Astrocyte of the hippocampus (primary cell): ENCODE measurements at places on chromosomes 5 and 9.

- peak; percentile 90 for DNase-seq
Measured at GRCh38 chr9:137070201-137070905, at the start of gene SAPCD2. TSS of gene SAPCD2 (minus strand) at chr9:137070557. CDS start at chr9:137070460, 97 bp downstream.

DNA sequence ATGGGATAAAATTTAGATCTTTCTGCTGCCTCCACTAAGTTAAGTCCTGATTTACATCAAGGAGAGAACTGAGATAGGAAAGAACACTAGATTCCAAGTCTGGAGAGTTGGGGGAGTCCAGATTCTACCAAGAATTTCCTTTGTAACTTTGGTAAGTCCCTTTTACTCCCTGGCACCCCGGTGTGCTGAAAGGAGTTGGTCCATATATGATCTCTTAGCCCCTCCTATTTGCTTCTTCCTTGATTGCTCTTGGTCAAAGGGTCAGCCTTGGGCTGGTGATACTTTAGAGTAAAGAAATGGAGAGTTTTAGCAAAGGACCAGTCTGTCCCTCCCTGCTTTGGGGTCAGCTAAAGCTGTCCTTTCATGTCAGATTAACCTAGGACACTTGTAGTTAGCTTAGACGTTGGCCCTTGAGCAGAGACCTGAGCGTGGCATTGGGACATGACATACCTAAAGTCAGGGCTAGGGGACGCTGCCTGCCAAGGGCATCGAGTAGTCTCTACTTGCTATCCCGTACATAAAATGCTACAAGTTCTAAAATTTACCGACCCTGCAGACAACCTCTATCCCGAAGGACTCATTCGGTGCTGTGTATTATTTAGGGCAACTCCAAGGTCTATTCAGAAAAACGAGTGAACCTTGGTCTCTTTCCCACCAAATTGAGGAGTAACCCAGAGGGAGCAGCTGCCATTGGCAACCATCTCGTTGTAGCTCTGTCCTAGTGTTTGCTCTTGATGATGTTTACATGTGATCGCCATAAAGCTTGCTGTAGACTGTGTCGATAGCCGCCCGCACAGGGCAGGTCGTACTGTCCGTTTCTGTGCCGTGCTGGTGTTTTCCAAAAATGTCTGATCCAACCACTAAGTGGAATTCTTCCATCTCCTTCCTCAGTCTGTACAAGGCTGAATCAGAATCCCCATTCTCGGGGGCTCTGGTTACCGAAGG, 94.4 kb downstream of the PDE6A start:
- no peak for DNase-seq

- no peak for DNase-seq
Measured at GRCh38 chr9:130590305-130590704, 10.9 kb downstream of the FUBP3 start.

DNA sequence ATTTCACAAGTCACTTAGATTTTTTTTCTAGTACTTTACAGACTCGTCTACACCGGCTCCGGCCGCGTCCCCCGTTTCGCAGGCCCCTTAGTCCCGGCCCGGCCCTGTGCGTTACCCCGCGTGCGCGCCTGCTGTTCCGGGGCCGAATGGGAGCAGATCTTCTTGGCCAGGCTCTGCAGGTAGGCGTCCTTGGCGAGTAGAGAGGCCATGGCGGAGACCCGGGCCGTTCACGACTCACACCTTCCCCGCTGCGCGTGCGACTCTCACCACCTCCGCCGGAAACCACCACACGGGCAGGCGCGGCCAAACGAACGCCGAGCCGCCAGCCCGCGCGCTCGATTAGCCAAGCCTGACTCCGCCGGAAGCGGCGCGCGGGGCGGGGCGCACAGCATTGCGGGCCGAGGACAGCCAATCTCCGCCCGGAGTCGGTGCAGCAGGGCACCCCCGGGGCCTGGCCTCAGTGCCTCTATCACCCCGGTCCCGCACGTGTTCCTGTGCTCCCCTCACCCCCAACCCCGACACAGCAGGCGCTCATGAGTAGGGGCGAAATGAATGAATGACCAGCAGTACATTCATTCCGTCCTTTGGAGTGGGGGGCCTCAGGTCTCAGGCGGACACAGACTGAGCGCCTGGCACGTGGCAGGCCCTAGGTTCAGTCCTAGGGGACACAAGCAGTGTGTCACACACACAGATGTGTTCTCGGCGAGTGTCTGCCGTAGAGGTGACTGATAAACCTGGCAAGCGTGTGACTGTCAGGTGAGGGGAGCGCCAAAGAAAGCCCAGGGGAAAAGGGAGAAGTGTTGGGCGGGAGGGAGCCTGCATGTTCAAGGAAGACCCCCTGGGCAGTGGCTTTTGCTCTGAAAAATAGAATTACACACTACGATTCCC, at the start of gene SURF6:
Gene SURF6, minus strand, starts transcription at position 265 of the 888 bp plus-strand sequence. Its CDS starts 56 bp downstream, at position 209.
- peak; percentile 97 for DNase-seq

DNA sequence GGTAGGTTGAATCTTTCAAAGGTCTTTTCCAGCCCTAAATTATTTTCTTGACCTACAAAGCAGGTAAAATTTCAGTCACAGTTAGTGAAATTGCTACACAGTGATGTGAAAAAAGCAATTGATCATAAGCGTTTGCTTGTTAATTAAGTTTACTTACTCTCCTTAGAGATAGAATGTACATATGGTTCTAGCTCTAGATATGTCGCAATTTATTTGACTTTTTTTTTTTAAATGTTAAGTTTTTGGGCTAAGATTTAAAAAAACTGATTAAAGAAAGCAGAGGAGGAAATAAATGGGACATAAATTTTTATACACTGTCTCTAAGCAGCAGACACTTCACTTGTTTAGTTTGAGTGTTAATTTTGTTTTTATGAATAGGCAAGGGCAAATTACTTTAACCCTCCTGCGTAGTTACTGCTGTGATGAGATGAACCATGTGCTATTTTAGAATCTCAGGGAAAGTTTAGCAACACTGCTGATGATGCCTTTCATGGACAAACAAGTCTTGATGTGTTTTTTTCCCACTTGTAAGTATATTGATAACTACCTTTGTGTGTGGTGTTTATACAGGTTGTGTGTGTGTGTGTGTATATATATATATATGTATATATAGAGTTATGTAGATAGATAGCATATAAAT, 38.3 kb upstream of the FAM120AOS start:
- DNase-seq, result no peak

DNA sequence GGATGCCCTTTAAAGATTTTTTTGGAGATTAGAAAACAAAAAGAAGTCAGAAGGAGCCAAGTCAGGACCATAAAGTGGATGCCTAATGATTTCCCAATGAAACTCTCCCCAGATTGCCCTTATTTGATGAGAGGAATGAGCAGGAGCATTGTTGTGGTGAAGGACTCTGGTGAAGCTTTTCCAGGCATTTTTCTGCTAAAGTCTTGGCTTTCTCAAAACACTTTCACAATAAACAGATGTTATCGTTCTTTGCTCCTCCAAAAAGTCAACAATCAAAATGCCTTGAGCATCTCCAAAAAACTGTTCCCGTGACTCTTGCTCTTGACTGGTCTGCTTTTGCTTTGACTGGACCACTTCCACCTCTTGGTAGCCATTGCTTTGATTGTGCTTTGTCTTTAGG, 121.8 kb downstream of the CAAP1 start:
- DNase-seq, result no peak

GRCh38 chr5:50658246-50658645, 8.2 kb upstream of the PARP8 start:
- DNase-seq, result no peak

- DNase-seq, result peak; percentile 20
Measured at GRCh38 chr5:80251636-80252035, 4.2 kb downstream of the SERINC5 start.

DNA sequence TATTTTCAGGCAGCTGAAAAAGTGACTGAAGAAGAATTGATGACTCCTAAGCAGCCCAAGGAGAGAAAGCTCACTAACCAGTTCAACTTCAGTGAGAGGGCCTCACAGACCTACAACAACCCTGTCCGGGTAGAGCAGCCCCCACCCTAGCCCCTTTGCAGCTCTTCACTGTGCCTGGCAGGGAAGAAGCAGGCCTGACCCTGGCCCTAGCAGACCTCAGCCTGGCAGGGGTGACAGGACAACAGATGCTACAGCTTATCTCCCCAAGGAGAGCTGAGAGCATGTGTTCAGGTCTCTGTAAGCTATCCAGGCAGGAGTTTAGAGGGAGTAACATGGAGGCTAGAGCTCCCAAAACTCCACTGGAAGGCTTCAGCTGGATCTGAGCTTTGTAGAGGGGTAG, 31.8 kb downstream of the DNAI1 start:
- DNase-seq, result no peak

DNA sequence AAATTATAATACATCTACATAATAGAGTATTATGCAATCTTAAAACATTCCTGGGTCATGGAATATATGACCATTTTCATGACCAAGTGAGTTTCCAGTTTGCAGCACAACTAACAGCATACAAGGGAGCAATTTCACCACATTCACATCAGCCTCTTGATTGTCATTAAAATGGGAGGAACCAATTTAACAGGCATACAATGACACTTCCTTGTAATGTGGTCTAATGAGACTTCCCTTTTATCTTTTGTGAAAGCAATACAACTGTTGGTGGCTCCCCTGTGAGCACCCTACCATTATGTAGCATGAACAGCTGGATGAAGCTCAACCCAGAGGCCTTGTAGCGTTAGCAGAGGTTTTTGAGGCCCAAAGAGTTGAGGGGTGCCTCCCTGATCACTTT, 13.6 kb upstream of the TMOD1 start:
- no peak for DNase-seq

- no peak for DNase-seq
Measured at GRCh38 chr5:31807789-31808540, 169.0 kb downstream of the PDZD2 start.

DNA sequence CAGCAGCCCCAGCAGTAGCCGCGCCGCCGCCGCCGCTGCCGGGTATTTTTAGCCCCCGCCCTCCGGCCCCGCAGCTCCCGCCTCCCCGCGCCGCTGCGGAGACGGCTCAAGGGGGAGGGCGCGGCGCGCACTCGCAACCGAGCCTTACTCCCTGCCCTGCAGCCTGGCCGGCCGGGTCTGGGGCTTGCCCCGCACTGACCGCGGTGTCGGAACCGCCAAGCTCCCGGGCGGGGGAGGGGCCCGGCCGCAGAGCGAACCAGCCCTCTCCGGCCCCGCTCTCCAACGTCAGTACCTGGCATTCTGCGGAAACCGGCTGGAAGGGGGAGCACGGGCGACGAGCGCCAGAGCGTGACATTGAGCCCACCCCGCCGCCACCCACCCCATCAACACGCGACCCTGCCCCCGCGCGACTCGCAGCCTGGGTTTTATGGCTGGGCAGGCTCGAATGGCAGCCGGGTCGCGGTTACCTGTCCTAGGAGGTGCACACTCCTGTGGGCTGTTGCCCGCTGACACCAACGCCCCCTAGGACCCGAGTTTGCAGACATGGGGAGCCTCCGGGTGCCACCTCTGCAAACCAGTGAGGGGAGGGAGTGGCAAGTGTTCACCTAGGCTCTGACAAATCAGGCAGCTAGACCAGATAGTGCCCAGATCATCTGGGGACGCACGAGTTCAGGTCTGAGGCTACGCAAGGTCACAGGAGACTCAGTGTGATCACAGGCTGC, at the start of gene ACSL6:
Gene ACSL6, minus strand, starts transcription at position 37 of the 722 bp plus-strand sequence. CDS start 105 bp downstream, outside the sequence.
- DNase-seq, result peak; percentile 35

DNA sequence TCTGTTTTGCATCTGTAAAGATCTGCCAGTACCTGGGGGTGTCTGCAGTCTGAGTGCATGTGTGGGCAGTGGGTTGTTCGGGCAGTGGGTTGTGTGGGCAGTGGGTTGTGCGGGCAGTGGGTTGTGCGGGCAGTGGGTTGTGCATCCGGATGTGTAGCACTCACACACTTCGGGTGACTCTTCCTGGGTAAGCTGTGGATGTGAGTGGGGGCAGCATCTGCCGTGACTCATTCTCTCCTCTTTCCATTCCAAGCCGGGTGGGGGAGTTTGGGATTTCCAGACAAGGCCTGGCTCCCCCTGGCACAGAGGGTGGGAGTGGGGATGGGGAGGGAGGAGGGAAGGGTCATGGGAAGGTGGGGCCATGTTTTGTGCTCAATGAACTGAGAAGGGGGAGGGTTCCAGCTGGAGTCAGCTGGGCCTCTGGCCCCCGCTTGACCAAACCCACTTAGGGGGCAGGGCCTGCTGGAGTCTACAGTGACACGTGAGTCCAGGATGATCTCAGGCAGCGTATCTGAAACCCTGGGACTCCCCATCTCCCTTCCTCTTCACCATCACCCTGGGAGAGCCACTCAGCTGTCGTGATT, 8.3 kb downstream of the CRB2 start:
- peak; percentile 88 for DNase-seq

- no peak for DNase-seq
Measured at GRCh38 chr5:94613583-94613982, 4.8 kb downstream of the KIAA0825 start.

GRCh38 chr9:129185991-129186390, 7.9 kb upstream of the IER5L start:
- DNase-seq, result no peak

GRCh38 chr9:71131145-71131544, 9.7 kb upstream of the TRPM3 start:
- DNase-seq, result no peak

DNA sequence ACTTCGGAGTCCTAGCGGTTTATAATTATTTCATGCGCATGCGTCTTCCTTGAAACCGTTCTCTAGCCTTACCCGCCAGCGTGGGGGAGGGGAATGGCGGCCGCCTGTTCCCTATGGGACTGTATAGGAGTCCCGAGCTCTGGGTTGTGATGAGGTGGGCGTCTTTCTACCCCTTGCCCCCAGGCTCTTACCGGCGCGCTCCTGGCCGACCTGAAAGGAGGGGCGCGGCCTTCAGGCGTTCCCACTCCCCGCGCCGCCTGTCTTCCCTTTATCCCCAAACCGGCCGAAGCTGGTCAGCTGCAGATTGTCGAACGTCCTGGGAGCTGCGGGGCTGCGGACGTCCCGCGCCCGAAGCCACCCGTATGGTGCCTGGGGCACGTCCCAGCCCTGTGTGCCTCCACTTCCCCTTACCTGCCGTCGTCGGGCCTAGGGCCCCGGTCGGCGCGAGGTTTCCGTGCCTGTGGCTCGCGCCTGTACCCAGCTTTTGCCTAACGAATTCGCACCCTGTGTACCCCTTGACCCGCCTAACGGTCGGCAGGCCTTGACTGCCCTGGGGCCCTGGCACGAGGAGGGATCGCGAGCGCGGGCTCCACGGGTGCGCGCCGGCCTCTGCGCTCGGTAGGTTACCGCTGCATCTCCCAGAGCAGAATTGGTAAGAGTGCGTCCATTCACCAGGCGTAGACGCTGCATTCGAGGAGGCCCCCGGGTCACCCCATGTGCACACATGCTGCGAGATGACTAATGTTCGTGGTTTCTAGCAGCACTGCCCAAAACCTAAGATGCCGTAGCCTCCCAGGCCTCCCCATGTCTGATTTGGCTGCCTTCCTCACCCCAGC, 653 bp upstream of the HNRNPH1 start:
- DNase-seq, result peak; percentile 86

- peak; percentile 70 for DNase-seq
Measured at GRCh38 chr5:173028811-173029327, 27.3 kb upstream of the CREBRF start.

GRCh38 chr9:113578882-113579282, 115.4 kb downstream of the RGS3 start:
- DNase-seq, result peak; percentile 97
